Activated T-cell treated with anti-CD3 and anti-CD28 coated beads, Interleukin-2, amount 50 U/mL, for 72 hours (primary cell): ENCODE measurements at places on chromosomes 7 and 10. TPM values are rescaled to one million over a fixed set of nuclear protein-coding genes. Genes with fewer than 3 reads are reported as not detected.

The DIP2C gene
- 0.70 TPM for total RNA-seq

The ABCB1 gene
- total RNA-seq, result 20.1 TPM

The MAT1A gene
- total RNA-seq, result not detected

The C10orf67 gene
- total RNA-seq, result 0.39 TPM

The TBX20 gene
- 0.16 TPM for total RNA-seq

The TLX1 gene
- not detected for total RNA-seq

The GTPBP4 gene
- total RNA-seq, result 76.9 TPM

GRCh38 chr10:125021686-125022344, 79.9 kb downstream of the ZRANB1 start:
- H3K27ac ChIP-seq, result no peak overlapping the region
- no peaks in the 10 kb centered on the region for H3K36me3 ChIP-seq
- H3K27me3 ChIP-seq, result peaks cover 7% of the 10 kb centered on the region
- no peak overlapping the region for H3K4me3 ChIP-seq
- H3K4me1 ChIP-seq, result no peaks in the 10 kb centered on the region

DNA sequence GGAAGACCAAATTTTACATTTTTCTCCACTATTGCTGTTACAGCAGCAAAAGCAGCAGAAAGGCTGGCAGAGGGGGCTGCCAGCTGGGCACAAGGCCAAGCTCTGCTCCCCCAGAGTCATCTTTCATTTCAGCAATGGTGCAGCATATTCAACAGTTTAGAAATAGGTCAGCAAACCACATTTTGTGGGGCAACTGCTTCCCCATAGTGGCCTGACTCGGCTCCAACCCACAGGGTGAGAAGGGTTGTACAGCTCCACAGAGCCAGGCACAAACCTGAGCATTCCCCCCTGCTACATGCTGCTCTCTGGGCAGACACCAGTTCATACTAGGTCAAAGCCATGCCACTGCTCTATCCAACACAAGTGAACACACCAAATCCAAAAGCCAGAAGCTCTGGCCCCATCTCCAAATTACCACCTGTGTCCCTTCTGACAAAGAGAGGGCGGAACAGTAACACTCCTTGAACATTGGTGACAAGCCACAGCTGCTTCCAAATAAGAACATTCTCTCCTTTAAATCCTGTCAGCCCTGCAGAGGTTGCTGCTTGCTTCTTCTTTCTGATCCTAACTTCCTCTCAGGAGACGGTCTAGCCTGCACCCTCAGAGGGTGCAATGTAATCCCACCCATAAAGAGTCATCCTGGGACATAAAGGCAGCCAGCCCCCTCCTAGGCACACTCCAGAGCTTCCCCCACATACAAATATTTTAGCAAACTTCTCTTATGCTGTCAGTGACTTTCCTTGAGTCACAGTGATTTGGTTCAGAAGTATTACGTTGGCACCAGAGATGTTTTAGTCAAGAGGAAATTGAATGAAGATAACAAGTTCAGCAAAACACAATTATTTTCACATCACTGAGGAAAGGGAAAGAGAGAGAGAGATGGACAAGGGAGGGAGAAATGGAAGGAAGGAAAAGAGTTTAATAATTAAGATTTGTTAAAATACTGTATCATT, 39.0 kb upstream of the SLIT1 start:
- peak overlapping the region; percentile 62 for H3K4me3 ChIP-seq
- DNase-seq, result peak; percentile 53
- H3K36me3 ChIP-seq, result peaks cover 17% of the 10 kb centered on the region

GRCh38 chr7:87448388-87448787, 27.1 kb downstream of the ABCB4 start:
- no peak overlapping the region for H3K27ac ChIP-seq
- no peak overlapping the region for H3K4me3 ChIP-seq

GRCh38 chr10:119614686-119615085, 17.9 kb upstream of the TIAL1 start:
- no peaks in the 10 kb centered on the region for H3K36me3 ChIP-seq
- no peak overlapping the region for H3K27ac ChIP-seq
- no peak for DNase-seq

GRCh38 chr10:105149371-105149891, 508.3 kb downstream of the SORCS3 start:
- H3K4me3 ChIP-seq, result no peak overlapping the region
- H3K27ac ChIP-seq, result no peak overlapping the region
- no peaks in the 10 kb centered on the region for H3K36me3 ChIP-seq
- no peak for DNase-seq

DNA sequence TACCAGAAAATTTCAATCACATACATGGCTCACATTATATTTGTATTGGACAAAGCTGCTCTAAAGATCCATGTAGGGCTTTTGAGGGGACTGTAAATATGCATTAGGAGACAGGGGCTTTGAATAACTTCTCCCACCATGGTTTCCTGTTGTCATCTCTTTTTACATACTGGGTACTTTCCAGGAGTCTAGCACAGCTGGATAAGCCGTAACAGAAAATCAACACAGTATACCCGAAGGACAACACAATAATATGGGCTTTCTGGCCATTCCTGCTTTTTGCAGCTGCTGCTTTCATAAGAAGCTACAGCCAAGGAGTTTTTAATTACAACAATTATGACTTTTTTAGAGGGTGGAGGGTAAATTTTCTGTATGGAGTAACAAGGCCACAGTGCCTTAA, 63.4 kb upstream of the SRPK2 start:
- H3K36me3 ChIP-seq, result no peaks in the 10 kb centered on the region
- H3K4me1 ChIP-seq, result peaks cover 28% of the 10 kb centered on the region
- no peak for DNase-seq
- no peak overlapping the region for H3K4me3 ChIP-seq
- no peaks in the 10 kb centered on the region for H3K27me3 ChIP-seq

DNA sequence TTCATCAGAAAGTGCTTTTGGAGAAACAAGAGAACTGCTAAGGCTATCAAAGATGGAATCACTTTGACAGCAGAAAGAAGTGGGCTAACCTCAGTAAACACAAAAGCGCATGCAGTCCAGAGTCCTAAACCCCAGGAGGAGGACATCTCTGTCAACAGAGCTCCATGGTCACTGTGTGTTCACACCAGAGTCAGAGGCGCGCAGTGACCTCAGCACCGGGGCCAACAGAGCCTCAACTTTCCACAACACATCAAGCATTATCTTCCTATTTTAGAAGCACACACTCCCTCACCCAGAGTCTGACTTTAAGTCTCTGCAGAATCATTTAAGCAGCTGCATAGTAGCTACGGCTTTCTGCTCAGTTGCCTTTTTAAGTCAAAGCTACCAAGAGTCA, 195.3 kb downstream of the DIP2C start:
- DNase-seq, result no peak
- H3K4me3 ChIP-seq, result no peak overlapping the region
- H3K27me3 ChIP-seq, result peaks cover 13% of the 10 kb centered on the region
- no peak overlapping the region for H3K27ac ChIP-seq
- no peaks in the 10 kb centered on the region for H3K36me3 ChIP-seq

DNA sequence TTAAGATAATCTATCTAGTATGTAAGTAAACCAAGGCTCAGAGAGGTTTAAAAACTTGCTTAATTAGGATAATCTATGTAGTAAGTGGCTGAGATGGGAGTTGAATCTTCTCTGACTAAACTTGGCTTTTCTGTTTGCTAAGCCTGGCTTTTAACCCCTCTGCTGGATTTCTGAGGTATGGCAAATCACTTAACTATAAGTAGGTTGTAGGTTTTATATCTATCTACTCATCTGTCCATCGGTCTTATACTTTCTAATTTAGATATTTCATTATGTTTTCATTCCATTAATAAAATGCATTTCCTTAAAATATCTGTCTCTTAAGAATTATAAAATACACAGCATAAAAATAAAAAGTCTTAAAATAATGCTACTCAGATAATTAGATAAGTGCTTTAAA, 59.4 kb downstream of the ST7 start:
- no peak overlapping the region for H3K27ac ChIP-seq
- peaks cover 6% of the 10 kb centered on the region for H3K27me3 ChIP-seq
- no peak overlapping the region for H3K4me3 ChIP-seq
- peaks cover 79% of the 10 kb centered on the region for H3K4me1 ChIP-seq

- H3K27me3 ChIP-seq, result no peaks in the 10 kb centered on the region
- DNase-seq, result no peak
- no peaks in the 10 kb centered on the region for H3K36me3 ChIP-seq
- peaks cover 45% of the 10 kb centered on the region for H3K4me1 ChIP-seq
- H3K4me3 ChIP-seq, result no peak overlapping the region
These were observed 39.5 kb downstream of the C7orf33 start for GRCh38 chr7:148630078-148630477.

DNA sequence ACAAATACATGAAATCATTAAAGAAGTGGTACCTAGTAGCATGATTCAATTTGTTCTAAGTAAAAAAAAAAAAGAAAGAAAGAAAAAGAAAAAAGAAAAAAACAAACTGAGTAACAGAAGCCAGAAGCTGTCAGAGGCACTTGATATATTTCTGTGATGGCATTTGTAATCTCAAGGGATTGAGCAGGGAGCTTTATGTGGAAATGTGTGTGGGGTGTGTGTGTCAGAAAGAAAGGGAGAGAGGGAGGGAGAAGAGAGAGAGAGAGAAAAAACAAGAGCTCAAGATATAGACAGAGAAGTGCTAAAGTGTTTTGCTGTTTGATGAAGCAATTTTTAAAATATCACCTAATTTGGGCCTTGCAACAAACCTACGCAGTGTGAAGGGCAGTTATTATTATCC, 357.6 kb upstream of the PCDH15 start:
- no peaks in the 10 kb centered on the region for H3K4me1 ChIP-seq
- H3K4me3 ChIP-seq, result no peak overlapping the region
- no peak for DNase-seq
- no peaks in the 10 kb centered on the region for H3K36me3 ChIP-seq

- H3K4me3 ChIP-seq, result no peak overlapping the region
- no peak overlapping the region for H3K27ac ChIP-seq
- peaks cover 2% of the 10 kb centered on the region for H3K36me3 ChIP-seq
- DNase-seq, result no peak
- H3K4me1 ChIP-seq, result no peaks in the 10 kb centered on the region
These were observed 35.0 kb downstream of the INPP5A start for GRCh38 chr10:132572545-132572937.

GRCh38 chr7:131688738-131689661, 132.6 kb upstream of the PODXL start:
- no peak overlapping the region for H3K27ac ChIP-seq
- DNase-seq, result peak; percentile 45
